ENCODE measurements at places on chromosomes 7 and 10.
A peak's percentile ranks its signal among the peaks of the same experiment; 100 is the strongest.

DNA sequence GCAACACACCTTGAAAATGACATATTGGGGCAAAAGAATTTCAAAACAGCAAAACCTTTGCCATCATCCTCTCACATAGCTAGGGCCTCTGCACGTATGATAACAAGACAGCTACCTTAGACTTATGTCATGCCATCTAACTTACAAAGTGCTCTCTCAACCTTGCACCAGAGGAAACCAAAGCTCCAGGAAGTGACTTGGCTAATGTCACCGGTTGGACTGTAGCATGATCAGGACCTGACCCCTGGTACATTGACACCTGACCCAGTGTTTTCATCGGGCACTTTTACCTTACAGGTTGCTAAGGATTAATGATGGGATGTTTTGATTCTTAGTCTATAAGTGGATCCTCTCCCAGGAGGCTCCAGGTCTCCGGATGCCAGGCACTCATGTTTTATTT is 529.8 kb upstream of the GALNT17 start:
- DNase-seq, result no peak

- peak; percentile 59 for DNase-seq
These were observed 52.1 kb upstream of the ZNF438 start for GRCh38 chr10:31083765-31084184.

DNA sequence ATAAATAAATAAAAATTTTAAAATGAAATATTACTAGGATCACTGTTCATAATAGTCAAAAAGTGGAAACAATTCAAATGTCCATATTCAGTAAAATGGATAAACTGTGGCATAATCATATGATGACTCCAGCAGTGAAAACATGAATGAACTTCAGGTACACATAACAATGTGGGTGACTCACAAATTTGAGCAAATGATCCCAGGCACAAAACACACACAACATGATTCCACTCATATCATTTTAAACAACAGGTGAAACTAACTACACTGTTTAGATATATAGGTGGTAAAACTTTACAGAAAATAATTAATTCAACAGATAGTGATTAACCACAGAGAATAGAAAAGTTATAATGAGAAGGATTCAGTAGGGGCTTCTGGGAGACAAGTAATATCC is 14.7 kb upstream of the SAMD8 start:
- no peak for DNase-seq

- DNase-seq, result no peak
These were observed 88.3 kb downstream of the PTPRZ1 start for GRCh38 chr7:121961089-121961867.

GRCh38 chr7:128937647-128938543 is at the start of gene IRF5:
TSS of gene IRF5 (plus strand) at chr7:128937927. CDS start at chr7:128942082, 4,155 bp downstream.
- DNase-seq, result no peak

DNA sequence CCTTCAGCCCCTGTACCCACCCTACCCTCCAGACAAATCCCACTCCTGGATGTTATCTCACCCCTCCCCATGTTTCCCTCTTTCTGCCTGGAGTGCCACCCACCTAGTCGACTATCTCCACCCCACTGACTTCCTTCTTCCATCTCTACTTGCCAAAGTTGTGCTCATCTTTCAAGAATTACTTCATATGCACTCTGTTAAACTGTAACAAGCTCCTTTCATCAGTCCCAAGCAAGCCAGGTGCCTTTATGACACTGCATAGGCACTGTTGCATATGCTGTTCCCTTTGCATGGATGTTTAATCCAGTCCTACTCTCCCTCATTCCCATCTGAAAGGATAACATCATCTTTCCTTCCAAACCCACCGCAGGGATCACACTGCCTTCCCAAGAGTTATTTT is 8.9 kb upstream of the CDK1 start:
- DNase-seq, result no peak

DNA sequence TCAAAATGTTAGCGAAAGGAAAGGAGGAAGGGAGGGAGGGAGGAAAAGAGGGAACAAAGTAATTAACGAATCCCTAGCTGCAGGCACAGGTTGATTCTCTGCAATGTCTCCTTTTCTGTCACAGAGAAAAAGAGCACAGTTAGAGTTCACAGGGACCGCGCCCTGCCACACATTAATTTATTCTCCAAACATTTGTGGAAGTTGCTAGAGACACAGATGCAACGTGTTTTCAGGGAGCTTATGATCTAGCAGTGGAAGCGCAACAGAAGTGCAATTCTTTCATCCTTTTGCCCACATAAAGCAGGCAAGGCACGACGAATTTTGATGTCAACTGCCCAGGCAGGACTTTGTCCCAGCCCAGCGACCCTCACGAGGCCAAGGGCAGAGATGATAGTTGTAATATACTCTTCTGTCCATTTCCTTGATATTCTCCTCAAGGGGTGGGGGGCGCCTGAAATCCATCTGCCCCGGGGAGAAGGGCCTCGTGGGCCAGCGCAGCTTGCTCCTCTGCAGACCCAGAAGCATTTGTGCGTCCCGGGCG is 101.7 kb upstream of the ZNF438 start:
- DNase-seq, result no peak

DNA sequence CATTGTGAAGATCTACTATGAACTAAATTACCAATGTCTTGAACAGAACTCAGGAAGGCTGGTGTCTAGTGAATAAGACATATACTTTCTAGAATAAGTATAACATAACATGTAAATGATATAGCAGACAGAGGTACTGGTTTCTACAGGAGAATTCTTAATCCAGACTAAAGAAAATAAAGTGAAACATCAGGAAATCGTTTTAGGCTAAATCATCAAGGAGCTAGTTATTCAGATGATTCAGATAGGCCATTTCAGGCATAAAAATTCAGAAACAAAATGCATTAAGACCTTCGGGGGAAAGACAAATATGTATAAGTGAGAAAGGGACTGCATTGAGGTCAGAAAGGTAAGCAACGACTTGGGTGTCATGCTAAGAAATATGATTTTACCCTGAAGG is 170.6 kb downstream of the LRRN3 start:
- no peak for DNase-seq

DNA sequence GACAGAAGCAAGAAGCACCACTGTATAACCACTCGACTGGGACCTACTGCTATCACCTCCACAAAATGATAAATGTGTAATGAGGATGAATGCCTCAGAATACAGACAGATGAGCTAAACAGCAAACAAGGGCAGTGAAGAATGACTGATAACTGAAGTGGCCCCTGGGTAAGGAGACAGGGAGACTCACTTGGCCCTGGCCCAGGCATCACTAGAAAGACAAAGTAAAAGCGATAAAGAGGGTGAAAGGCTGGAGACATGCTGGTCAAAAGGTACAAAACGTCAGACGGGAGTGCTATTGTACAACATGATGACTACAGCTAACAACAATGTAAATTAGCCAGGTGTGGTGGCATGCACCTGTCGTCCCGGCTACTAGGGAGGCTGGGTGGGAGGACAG is 27.8 kb upstream of the APBB1IP start:
- no peak for DNase-seq

GRCh38 chr7:140637400-140637799 is 3.2 kb downstream of the DENND2A start:
- DNase-seq, result no peak

GRCh38 chr7:121278120-121279021 is 50.4 kb upstream of the WNT16 start:
- no peak for DNase-seq

GRCh38 chr10:4885162-4885561 is 59.2 kb downstream of the AKR1E2 start:
- no peak for DNase-seq

DNA sequence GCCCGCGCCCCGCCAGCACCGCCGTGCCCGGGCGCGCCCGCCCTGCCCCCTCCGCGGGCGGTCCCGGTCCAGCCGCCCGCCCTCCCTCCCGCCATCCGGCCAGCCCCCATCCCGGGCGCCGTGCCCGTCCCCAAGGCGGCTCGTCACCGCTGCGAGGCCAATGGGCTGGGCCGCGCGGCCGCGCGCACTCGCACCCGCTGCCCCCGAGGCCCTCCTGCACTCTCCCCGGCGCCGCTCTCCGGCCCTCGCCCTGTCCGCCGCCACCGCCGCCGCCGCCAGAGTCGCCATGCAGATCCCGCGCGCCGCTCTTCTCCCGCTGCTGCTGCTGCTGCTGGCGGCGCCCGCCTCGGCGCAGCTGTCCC is at the start of gene HTRA1:
Gene HTRA1 (plus strand): TSS at position 187 of the 362 bp plus-strand sequence. CDS start 100 bp downstream, at position 287.
- no peak for DNase-seq

DNA sequence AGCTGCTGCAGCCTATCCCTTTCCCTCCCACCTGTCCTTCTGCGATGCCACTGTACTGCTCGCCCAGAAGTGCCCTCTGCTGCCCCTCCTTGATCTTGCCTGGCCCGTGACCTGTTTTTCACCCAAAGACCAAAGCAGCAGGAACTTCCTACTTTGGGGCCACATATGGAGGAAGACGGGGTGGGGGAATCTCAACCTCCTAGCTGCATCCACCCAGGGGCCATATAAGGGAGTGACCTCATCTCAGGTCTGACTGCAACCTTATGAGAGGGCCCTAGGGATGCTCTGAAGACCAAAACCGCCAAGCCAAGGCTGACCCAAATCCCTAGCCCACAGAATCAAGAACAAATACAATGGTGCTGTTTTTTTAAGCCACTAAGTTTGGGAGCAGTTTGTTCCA is 15.7 kb downstream of the PRKCQ start:
- no peak for DNase-seq

GRCh38 chr10:11776080-11776479 is 33.9 kb downstream of the ECHDC3 start:
- DNase-seq, result no peak

DNA sequence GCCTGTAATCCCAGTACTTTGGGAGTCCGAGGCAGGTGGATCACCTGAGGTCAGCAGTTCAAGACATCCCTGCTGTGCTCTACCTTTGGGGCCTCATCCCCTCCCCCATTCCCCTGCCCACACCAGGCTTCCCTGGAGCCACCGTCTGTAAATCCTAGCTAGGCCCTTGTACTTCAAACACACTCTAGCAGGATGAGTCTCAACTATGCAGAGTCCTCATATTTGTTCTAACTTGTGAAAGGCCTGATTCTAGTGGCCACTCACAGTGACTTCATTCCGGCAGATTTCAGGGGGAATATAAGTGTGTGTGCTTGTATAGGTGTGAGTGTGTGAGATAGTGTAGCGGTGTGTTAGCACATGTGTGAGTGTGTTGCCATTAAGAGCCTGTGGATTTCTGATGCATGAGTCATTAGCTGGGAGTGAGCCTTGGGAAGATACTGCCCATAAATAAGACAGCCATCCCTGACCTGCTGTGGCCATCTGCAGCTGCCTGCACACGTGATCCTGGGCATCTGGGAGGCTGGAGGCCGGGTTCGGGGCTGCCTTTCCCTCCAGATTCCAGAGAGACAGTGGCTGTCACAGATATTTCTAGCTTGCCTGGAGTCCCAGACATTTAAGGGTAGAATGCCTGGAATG is 1.7 kb upstream of the NEURL1 start:
- DNase-seq, result peak; percentile 59

GRCh38 chr7:2809903-2810625 is 34.0 kb downstream of the GNA12 start:
- DNase-seq, result no peak

DNA sequence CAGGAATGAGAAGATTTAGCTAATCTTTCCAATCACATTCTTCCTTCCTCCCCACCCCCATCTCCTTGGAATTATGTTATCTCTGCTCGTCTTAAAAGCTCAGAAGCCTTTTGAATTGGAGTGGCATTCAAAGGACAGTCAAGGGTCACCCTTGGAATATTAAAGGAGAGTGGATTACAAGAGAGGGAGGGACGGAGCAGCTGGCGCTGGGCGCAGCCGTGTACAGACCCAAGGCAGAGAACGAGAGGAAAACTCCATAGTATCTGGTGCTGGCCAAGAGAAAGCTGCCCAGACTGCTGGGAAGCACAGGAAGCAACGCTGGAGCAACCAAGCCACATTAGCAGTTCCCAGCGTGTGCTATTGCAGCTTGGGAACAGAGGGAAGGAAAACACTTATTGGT is 95.7 kb downstream of the POU6F2 start:
- DNase-seq, result peak; percentile 83

DNA sequence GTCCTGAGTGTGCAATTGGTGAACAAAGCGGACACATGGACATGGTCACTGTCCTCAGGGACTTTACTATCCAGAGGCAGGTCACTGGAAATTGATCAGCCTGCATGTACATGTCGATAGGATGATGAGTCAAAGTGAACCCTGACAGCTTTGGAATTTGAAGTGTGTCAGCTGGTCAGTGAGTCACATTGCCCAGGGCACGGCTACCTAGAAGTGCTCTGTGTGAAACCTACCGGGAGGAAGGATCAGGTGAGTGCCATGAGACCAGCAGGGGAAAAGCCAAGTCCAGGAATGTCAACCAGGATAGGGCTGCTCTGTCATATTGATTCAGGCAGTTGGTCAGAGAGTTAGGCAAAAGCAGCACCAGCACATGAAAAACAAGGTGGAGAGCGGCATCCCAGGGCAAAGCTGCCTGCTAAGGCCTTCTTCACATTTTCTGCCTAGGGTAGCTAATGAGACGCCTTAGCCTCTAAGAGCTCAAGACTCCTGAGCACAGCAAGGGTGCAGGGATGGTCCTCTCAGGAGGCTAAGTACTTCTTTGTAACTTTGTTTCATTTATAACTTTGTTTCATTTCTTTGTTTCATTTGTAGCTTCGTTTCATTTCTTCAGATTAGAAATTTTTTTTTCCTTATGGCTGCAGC is 19.4 kb upstream of the PDCD4 start:
- DNase-seq, result no peak

DNA sequence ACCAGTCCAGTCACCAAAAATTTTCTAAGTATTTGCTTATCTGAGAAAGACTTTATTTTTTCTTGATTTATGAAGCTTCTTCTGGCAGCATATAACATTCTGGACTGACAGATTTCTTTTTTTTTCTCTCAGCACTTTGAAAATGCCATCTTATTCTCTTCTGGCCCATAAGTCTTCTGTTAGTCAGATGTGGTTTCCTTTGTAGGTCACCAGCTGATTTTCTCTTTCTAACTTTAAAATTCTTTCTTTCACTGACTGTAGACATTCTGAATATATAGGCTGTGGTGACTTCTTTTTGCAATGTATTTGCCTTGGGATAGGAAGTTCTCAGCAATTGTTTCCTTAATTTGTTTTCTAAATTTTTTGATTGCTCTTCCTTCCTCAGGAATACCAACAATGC is 172.5 kb downstream of the CCDC7 start:
- DNase-seq, result no peak

GRCh38 chr7:104621321-104621720 is 292.9 kb downstream of the LHFPL3 start:
- DNase-seq, result no peak

- no peak for DNase-seq
These were observed 153.2 kb upstream of the LYZL2 start for GRCh38 chr10:30782537-30783461.
